ENCODE measurements at places on chromosomes 7 and 10.

GRCh38 chr10:71244431-71245419, 32.4 kb downstream of the UNC5B start:
- DNase-seq: no peak

GRCh38 chr7:23490357-23491135, 20.3 kb upstream of the IGF2BP3 start:
- no peak for DNase-seq

GRCh38 chr7:515628-516027, 4.0 kb downstream of the PDGFA start:
- no peak for DNase-seq

- DNase-seq: no peak
These were observed 22.1 kb downstream of the NCAPG2 start for GRCh38 chr7:158682456-158682855.

GRCh38 chr7:50415844-50416364, 34.2 kb downstream of the FIGNL1 start:
- DNase-seq: no peak

DNA sequence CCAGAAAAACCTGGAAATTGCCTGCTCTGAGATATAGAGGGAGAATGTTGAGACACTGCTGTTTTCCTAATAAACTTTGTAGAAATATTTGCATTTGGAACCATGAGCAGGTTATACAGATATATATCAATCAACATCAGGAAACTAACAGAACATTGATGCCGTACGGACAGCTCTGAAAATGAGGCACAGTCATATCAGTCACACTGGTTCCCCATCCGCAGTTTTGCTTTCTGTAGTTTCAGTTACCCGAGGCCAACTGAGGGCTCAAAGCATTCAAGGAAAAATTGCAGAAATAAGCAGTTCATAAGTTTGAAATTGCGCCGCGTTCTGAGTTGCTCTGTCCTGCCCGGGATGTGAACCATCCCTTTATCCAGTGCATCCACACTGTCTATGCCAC, 137.9 kb downstream of the KLF6 start:
- no peak for DNase-seq

GRCh38 chr10:21030091-21030490, 133.0 kb upstream of the NEBL start:
- no peak for DNase-seq

GRCh38 chr10:113752553-113752952, 1.1 kb downstream of the PLEKHS1 start:
- no peak for DNase-seq

DNA sequence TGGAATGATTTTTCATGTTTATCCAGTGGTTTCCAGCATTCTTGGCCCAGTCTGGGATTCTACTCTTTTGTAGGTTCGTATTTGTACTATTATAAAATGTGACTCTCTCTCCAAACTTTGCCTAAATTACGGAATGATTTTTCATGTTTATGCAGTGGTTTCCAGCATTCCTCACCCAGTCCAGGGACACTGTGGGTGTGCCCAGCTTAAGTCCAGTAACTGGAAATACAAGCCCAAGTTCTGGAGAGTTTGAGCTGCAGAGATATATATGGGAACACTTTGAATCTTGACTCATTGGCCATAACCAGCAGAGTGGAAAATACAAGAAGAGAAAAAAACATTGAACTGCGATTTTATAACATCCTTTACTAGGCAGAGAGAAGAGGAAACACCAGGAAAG, 5.9 kb upstream of the MAGI2 start:
- DNase-seq: no peak

DNA sequence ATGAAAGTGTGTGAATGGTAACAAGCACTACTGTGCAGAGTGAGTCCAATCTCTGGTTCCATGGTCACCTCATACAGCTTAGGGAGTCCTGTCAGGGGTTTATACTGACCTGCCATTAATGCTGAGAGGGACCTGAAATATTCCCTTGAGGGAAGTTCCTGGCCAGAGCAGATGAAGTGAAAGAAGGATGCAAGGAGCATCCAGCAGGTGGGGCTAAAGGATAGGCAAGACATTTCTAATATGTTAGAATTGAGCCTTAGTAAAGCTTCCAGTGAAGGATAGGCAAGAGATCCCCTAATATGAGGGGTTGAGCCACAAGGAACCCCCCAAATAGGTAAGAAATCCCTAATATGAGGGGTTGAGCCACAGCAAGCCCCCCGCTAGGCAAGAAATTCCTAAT, 25.5 kb upstream of the FAM221A start:
- DNase-seq: no peak

DNA sequence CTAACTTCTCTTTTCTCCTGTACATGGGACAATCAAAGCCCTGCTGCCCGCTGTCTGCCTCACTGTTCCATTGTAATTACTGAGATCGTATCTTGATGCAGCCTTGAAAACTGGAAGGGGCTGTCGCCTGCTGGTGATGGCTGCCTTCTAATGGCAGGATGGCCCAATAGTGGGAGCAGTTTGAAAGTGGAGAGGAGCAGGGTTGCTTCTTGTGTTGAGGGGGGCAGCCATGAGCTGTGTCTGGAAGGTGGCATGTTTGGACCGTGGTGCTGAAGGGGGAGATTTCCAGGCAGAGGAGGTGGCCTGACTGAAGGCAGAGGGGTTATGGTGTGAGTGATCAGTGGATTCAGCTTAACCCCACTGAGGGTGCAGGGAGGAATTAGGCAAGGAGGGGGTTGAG, 8.1 kb downstream of the WDFY4 start:
- DNase-seq: no peak

- no peak for DNase-seq
These were observed 183.2 kb upstream of the POT1 start for GRCh38 chr7:125112850-125113249.

- DNase-seq: no peak
These were observed 386.6 kb downstream of the SH2D4B start for GRCh38 chr10:80924063-80924952.

- no peak for DNase-seq
These were observed 22.3 kb downstream of the CALML3 start for GRCh38 chr10:5546891-5547680.

DNA sequence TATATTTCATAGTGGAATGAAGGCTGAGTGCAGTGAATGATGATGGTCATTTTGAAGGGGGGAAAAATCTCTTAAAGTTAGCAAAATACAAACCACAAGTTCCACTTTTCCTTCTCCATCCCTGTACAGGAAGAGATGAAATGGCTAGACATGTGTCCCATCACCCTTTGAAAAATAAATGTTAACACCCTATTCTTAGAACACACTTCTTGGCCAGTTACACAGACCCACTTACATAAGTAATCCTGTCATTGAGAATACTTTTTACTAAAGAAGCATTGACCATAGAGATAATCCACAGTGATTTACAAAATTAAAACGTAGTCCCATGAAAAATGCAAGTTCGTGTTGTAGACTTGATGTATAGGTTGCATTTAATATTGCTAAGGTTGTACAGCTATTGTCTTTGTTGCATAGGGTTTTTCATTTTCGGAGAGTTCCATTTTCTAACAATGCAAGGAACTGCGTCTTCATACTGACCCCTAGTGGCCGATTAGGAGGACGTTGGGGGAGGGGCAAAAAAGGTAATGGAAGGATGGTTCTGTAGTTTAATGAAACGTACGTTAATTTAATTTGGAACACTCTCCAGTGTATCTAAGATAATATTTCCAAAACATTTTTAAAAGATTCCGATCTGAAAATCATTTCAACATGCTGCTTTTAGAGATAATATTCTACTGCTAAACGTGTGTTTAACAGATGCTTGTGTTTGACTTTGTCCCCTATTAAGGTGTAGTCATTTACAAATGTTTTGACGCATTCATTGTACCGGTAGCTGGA, 60.9 kb downstream of the ARMC3 start:
- DNase-seq: peak; percentile 29

GRCh38 chr7:125061776-125062397, 132.3 kb upstream of the POT1 start:
- DNase-seq: no peak

- DNase-seq: no peak
These were observed 165.8 kb downstream of the LRRC4 start for GRCh38 chr7:127865466-127865865.

- no peak for DNase-seq
These were observed 46.9 kb downstream of the FGFR2 start for GRCh38 chr10:121551210-121551885.

- no peak for DNase-seq
These were observed 102.1 kb downstream of the CRPPA start for GRCh38 chr7:16318989-16319915.

- DNase-seq: no peak
These were observed 88.6 kb downstream of the LYZL1 start for GRCh38 chr10:29377333-29377961.

DNA sequence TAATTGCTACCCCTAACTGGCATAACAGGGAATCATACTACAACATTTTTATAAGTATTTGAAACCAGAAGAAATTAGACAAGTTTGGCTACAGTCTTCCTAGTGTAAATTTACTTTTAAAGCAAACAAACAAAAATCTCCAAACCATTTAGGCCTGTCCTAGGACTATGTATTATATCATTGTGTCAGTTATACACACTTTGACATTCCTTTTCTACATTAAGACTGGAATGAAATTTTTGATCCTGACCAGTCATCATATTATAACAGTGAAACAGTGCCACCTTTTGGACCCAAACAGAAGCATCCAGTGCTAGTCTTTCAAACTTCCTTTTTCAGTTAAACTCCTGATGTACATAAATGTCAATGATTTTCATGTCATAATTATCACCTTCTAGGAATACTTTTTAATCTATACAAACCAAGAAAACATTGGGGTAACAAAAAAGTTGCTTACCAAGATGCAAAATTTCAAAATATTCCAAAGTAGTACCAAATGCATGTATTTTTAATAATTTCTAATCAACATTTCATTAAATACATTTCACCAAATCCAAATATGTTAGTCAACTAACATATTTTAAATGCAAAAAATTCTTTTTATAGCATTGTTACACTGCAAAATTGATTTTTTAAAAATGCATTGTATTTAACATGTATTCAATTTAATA, 75.7 kb downstream of the IMMP2L start:
- DNase-seq: peak; percentile 8

- no peak for DNase-seq
These were observed 146.7 kb downstream of the GRM3 start for GRCh38 chr7:86790383-86790782.

DNA sequence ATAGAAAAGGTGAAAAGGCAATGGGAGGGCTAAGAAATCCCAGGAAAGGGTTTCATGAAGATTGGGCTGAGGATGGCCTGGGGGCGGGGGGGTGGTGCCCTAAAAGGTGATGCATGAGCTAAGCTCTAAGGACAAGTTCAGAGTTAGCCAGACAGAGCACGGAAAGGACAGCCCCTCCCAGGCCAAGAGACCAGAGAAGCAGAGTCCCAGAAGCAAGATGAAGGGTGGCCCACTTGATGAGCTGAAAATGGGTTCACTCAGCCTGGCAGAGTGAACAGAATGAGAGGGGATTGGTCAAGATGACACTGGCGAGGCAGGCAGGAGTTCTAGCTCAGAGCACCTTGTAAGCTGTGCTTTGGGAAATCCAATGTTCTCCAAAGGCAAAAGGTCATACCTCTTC, 89.4 kb upstream of the GPR26 start:
- DNase-seq: no peak

GRCh38 chr7:44534501-44534900, 6.6 kb downstream of the NPC1L1 start:
- DNase-seq: peak; percentile 80

DNA sequence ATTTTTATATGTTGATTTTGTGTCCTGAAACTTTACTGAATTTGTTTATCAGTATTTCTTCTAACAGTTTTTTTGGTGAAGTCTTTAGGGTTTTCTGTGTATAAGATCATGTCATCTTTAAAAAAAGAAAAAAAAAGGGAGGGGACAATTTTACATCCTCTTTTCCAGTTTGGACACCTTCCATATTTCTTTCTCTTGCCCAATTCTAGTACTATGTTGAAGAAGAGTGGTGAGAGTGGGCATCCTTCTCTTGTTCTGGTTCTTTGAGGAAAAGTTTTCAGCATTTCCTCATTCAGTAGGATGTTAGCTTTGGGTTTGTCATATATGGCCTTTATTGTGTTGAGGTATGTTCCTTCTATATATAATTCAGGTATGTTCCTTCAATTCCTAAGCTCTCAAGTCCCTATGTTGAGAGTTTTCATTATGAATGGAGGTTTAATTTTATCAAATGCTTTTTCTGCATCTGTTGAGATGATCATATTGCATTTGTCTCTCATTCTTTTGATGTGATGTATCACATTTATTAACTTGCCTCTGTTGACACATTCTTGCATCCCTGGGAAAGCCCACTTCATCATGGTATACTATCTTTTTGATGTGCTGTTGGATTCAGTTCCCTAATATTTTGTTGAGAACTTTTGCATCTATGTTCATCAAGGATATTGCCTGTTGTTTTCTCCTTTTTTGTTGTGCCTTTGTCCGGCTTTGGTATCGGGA, 12.1 kb downstream of the TAS2R40 start:
- no peak for DNase-seq

GRCh38 chr7:139697056-139697455, 80.7 kb downstream of the HIPK2 start:
- DNase-seq: no peak

DNA sequence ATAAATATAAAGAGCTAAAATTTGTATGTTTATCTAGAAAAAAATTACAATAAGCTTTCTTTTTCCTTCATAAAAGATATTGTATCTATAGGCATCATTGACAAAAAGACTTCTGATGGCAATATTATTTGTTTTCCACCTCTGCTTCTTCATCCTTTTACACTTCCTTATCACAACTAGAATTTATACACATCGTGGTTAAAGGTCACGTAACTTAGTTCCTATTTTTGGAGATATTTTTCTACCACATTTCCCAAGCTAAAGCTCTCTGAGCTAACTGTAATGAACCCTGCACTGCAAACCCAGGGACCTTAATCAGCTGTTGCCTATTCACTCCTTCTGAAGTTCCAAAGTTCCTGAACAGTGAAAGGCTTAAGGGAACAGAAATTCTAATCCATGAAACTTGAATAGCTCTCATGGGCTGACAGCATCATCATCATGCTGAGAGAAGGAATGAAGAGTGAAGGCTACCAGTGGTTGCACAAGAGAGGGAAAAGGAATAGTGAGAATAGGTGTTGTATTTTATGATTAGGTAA, 106.1 kb upstream of the SLC13A1 start:
- DNase-seq: no peak

DNA sequence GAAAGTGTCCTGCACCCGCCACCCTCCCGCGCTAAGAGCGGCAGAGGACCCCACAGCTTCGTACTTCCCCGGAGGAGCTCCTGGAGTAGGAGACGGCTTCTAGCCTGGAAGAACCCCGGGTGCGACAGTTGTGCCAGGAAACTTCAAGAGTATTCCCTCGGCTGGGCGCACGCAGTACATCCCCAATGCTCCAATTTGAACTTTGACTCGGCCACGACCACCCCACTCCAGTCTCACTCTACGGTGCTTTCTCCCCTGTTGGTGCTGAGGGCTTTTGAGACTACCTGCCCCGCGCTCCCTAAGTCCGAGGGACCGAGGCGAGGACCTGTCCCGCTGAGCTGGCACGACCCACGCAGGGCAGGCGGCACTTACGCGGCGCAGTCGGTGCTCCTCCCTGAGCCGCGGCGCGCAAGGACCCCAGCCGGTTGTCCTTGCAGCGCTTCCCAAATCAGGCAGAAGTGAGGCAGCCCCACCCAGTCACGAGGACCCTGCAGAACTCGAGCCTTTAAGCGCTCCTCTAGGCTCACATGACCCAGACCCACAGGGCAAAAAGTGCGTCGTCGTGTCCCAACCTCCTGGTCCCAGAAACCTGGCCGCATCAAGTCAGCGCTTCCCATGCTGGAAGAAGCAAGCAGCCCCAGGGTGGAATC, at the start of gene CPVL:
Gene CPVL (minus strand): TSS at position 481 of the 650 bp plus-strand sequence. CDS start 25,476 bp downstream, outside the sequence.
- no peak for DNase-seq

Data from GM12891 (cell line).